Left ventricle myocardium inferior (tissue), 1 donor: ENCODE measurements at places on chromosomes 6 and 20. TPM values are rescaled to one million over a fixed set of nuclear protein-coding genes. Genes with fewer than 3 reads are reported as not detected.

The CST2 gene
- total RNA-seq: not detected

The OR2H2 gene
- not detected for total RNA-seq

The EBF4 gene
- 4.9 TPM for total RNA-seq

The BTNL2 gene
- not detected for total RNA-seq

The WFDC12 gene
- total RNA-seq: not detected

The TOP1 gene
- total RNA-seq: 23.9 TPM

The SNAP25 gene
- total RNA-seq: 0.22 TPM

The SMPDL3A gene
- 3.8 TPM for total RNA-seq

The C4B gene
- total RNA-seq: 72.9 TPM

- DNase-seq: no peak
Measured at GRCh38 chr6:71082033-71082650, 125.3 kb upstream of the B3GAT2 start.

DNA sequence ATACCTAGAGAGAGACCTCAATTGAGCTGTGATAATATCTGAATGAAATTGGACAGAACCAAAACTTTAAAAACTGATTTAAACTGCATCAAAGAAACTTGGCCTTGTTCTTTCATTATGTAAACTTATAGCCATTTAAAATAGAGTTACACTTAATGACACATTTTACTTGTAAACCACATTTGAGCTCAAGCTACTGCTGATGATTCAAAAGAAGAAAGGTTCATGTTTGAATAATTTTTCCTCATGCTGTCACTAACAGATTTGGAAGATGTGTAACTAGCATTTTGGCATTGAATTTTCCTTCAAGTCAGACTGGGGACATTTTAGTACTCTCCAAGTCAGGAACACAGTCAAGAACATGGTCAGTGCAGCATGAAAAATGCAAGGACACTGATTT lies 26.9 kb downstream of the POPDC3 start:
- DNase-seq: no peak

- DNase-seq: no peak
Measured at GRCh38 chr6:52510213-52510562, 66.7 kb downstream of the TRAM2 start.

- no peak for DNase-seq
Measured at GRCh38 chr6:12963567-12963966, 247.0 kb downstream of the PHACTR1 start.

- DNase-seq: no peak
Measured at GRCh38 chr6:119543332-119543731, 193.8 kb upstream of the MAN1A1 start.

DNA sequence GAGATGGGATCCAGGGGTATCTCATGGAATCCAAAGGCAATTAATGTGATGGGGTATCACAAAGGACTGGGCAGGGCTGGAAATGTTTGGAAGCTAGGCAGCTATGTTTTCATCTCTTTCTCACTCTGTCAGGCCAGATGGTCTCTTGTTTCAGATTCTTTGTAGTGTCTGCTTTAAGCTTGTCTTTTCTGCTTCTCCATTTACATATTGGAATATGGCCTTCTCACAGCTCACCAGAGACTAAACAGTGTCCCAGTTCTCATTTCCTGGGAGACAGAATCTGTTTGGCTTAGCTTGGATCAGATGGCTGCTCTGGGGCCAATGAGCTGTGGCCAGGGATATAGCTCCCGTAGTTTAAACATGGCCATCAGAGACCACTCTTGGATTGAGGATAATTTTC lies 78.9 kb downstream of the SLC35F1 start:
- DNase-seq: no peak

GRCh38 chr6:33700391-33701050 lies 11.0 kb downstream of the UQCC2 start:
- DNase-seq: no peak

- DNase-seq: no peak
Measured at GRCh38 chr6:147029923-147030322, 174.3 kb upstream of the STXBP5 start.
